ENCODE measurements at places on chromosomes 11 and 22.

DNA sequence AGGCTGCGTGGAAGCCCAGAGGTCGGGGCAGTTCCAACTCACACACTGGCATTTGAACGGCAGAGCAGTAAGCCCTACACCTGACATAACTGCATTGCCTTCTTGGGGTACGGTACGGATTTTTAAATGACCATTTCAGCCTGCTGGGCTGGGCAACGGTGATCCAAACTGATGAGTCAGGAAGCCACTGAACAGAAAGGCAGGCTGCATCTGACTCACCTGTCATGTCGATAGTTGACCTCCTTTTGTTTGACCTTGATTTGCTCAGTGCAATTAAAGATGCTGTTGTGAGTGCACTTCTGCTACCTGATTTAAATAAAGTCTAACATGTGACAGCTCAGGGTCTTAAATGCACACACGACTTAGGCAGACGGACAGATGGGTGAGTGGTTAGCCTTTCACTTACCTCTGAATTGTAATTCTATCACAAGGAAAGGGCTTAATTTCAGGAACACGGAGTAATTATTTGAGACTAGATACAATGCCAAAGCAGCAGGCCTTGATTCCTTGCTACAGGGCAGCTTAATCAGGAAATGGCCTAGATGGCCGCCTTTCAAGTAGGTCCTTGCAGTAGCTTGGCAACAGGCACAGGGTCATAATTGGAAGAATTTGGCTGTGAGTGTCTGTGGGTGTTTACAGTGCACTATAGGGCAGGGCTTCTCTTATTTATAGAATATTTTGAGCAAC lies 52.2 kb downstream of the BMAL1 start:
- DNase-seq: no peak

DNA sequence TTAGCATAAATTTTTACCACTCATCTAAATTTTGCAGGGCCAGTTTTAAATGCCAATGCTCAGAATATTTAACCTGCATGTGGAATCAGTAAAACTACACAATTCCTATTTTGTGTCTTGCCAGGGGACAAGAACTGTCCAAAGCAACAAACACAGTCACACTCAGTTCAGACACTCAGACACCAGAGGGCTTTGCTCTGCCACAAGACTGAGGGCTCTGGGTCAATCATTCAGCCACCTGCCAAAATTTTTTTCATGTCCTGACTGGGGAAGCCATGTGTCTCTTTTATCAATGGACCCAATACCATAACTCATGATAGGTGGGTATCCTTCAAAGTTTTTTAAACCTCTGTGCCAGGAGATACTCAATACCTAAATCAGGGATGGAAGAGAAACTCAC lies 304.0 kb upstream of the ANO3 start:
- no peak for DNase-seq

GRCh38 chr11:74592063-74592440 lies 330 bp upstream of the POLD3 start:
- no peak for DNase-seq

- DNase-seq: no peak
Measured at GRCh38 chr22:22099833-22100812, 117.5 kb upstream of the TOP3B start.

DNA sequence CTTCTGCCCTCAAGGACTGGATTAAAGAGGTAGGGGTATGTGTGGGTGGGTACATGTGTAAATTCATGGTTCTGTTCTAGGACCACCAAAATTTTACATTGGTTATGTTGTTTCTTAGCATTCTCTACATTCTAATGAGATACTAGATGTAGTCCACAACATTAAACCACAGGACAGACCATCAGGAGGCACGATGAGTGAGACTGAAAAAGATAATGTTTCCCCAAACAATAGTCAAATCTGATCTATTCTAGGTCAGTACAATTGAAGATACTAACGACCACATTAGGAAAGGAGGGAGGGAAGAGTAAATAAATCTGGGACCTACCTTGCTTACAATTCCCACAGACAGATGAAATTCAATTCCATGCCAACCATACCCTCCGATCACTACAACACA lies 42.2 kb downstream of the MRTFA start:
- no peak for DNase-seq

- DNase-seq: peak; percentile 66
Measured at GRCh38 chr11:10674911-10675440, 18.6 kb downstream of the IRAG1 start.

DNA sequence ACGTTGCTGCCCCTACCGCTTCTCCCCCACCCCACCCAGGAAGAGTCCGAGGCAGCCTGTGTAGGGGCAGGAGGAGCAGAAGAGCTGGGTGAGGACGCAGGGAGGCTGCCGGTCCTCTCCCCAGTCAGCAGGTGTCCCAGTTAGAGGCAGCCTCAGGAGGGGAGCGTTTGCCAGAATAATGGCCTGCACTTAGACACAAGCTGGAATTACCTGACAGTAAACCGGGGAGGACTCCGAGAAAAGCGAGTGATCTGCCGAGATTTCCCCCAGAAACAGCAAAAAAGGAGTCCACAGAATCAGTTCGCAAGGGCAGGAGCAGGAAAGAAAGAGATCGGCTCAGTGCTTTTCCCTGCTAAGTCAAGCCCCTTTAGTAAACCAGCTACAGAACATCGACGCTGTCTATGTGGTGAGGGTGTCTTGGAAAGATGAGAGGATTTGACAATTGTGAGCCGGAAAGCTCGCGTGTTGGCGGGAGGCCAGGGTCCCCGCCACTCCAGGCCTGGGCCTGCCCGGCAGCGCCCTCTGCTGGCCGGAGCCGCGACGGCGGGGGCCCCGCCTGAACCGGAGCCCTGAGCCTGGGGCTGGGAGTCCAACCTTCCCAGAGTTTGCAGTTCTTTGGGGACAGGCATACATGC lies 17.7 kb upstream of the THRSP start:
- DNase-seq: peak; percentile 88

GRCh38 chr11:133679896-133680295 lies 147.6 kb upstream of the OPCML start:
- no peak for DNase-seq
